ENCODE measurements at places on chromosomes 13 and 19.

DNA sequence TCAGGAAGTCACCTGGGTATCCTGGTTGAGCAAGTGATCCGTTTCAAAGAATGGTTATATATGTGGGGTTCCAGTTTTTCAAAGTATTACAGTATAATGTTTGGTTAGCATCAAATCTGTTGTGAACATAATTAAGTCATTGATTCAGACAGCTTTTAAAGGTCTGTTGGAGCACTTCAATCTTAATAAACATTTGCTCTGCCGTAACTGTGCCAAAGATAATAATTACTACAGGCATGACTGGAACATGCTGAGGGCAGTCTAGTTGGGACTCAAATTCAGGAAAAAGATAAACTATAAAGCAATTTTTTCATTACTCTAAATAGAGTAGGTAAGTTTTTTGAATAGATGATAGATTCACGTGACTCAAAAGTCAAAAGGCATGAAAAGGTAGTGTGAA lies 23.3 kb downstream of the HNRNPM start:
- DNase-seq = no peak

DNA sequence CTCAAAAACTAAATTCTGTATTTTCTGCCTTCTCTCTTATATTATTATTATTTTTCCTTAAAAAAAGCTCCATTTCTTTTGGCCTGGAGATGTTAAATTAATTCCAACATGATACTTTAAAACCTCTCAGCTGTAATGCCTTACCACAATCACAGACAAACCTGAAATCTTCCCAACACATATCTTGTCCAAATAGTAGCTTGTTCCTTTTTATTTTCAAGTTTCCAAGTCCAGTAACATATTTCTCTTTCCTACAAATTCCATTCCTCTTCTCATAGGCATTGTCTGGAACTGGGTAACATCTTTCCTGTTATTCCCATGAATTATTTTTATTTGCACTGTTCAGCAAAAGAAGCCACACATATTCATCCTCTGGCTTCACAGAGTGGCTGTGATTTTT lies 137.0 kb downstream of the SLITRK6 start:
- DNase-seq = no peak

- no peak for DNase-seq
These were observed 12.8 kb downstream of the ZNF791 start for GRCh38 chr19:12623361-12624031.

DNA sequence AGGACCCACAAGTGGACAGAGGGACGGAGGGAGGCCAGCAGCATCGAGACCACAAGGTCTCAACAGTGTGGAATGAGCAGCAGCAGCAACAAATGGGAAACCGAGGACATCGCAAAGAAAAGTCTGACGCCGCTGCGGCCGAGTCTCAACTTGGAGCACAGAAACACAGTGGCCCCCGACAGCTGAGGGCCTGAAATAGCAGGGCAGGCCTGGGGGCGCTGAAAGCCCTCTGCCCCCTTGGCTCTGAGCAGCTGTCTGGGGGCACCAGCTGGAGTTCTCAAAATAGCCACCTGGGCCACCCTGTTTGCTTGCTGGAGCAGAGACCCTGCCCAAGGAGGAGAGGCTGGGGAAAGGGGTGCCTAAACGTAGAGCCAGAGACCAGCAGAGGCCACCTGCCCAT lies 5.9 kb upstream of the ISYNA1 start:
- DNase-seq = no peak

- DNase-seq = no peak
These were observed 5.1 kb downstream of the NOTCH3 start for GRCh38 chr19:15195371-15196334.

DNA sequence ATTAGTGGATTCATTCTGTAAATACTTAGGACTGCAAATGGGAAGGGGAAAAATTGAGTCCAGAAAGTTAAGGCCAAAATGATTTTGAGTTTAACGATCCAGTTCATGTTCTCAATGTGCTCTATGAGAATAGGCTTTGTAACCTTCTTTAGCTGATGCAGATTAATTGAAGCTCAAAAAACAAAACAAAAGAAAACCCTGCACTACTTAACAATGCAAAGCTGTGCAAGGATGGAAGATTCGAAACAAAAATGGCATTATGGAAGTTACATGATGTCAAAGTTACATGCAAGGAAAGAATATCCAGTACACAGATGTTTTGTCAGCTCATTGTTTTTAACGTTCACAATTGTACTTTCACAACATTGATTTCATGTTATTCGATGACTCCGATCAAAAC lies 79.2 kb upstream of the RAP2A start:
- DNase-seq = no peak

GRCh38 chr19:47848823-47849473 lies 10.1 kb upstream of the TPRX2 start:
- no peak for DNase-seq

DNA sequence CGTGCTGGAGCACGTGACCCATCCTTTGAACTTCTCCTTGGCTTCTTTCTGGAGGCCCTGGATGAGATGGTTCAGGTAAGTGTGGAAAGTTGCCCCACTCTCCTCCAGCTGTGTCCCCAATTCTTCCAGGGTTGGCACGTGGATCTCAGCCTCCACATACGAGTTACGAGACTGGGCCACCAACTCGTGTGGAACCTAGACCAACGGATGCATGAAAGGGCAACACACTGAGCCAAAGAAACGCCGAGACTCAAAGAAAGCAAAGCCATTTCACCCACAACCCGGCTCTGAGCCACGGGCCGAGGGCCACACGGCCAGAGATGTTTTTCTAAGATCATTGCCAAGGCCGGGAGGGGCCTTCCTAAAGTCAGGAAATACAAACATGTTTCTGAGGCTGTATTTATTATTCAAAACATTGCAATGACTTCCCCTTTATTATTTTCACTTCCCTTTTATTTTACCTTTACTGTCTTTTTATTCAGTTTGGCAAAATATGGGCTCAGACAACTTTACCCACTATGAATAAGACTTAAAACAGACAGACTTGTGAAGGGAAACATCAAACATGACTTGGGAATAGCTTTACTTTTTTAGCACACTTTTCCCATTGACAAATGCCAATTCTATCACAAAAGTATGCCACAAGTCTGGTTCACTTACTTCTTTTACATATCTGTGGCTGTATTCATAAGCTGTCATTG lies 94.6 kb downstream of the KL start:
- DNase-seq = no peak

- no peak for DNase-seq
These were observed 2.0 kb upstream of the USF2 start for GRCh38 chr19:35266520-35267352.

DNA sequence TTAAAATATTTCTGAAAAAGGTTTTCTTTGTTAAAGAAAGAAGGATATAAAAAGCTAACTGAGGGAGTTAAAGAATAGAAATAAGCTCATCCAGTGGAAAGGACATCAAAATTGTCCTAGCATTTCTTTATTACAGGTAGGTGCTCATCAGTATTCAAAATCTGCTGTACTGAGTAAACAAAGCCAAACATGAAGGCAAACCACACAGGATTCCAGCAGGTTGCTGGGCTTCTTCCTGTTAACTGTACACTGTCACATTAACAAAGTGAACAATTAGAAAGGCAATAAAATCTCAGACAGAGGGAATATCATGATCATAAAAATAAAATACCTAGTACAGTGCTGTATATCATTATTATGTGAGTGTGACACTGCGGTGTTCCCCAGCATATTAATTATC lies 1541.0 kb downstream of the SLITRK5 start:
- no peak for DNase-seq

DNA sequence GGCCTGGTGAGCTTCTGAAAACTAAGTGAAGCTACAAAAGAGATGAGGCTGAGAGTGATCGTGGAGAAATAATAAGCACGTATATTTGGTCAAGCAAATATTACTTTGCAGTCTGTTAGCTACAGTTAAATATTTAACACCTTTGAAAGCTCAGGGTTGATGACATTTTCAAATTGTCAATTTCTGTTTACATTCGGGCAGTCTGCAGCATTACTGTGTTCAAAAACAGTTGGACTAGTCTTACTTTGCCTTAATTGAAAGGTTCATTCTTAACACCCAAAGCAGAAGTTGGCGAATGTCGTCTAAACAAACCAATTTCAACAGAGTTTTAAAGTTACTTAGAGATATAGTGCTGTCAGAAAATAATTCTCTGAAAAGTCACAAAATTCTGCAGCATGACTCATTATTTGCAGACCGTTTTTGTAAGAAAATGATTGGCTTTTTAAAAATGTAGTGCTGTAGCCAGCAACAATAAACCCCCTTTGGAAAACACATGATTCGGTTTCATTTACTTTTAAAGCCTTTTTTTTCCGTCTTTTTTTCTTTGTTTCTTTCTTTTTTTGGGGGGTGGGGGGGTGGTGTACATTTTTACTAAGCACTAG lies 549.0 kb downstream of the GPC6 start:
- no peak for DNase-seq

GRCh38 chr19:29708554-29709439 lies 6.3 kb downstream of the C19orf12 start:
- no peak for DNase-seq

DNA sequence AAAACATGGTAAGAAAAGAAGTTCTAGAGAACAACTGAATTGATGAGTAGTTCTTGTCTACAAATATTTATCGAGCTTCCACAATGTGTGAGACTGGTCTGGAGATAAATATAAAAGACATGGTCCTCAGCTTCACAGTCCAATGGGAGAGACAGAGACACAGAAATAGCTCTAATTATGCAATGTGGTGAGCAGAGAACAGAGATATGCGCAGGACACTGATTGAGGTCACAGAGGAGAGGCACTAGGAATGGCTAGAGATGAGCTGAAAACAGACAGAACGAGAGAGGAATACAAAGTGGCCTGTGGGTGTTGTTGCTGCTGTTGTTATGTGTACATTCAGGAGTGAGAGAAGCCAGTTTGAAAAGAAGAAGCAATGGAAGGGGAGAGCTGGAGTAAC lies 53.2 kb downstream of the GPALPP1 start:
- no peak for DNase-seq

DNA sequence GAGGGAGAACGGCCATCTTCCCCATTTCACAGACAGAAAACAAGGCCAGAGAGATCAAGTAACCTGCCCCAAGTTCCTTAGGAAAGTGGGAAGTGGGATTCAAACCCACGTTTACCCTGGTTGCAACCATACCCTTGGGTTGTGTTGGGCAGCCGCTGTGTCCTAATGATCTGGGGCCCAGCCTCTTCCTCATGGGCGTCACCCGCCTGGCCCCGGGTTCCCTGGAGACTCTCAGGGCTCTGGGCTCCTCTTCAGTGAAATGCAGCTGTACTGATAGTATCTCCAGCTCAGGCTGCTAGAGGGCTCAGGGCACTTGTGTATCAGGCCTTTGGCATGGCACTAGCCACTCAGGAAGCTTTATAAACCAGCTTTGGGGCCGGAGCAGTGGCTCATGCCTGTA lies 9.8 kb downstream of the TMED1 start:
- no peak for DNase-seq

- DNase-seq = no peak
These were observed 27.6 kb upstream of the SLC35E1 start for GRCh38 chr19:16599655-16600346.

DNA sequence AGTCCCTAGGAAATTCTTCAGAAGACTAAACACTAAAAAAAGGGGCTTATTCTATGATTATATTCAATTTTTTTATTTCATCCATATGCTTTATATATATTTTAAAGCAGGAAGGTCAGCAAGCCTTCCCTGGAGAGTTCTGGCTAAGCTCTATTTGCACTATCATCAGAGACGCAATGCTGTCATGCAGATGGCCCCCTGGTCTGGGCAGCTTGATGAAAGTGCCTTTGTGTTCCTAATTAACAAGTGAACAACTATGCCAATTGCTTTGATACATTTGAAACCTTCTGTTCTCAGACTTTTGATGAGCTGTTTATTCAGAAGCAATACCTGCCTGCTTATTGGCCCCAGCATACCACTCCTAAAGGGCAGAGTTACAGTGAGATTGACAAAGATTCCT lies 1344.6 kb downstream of the OLFM4 start:
- no peak for DNase-seq

DNA sequence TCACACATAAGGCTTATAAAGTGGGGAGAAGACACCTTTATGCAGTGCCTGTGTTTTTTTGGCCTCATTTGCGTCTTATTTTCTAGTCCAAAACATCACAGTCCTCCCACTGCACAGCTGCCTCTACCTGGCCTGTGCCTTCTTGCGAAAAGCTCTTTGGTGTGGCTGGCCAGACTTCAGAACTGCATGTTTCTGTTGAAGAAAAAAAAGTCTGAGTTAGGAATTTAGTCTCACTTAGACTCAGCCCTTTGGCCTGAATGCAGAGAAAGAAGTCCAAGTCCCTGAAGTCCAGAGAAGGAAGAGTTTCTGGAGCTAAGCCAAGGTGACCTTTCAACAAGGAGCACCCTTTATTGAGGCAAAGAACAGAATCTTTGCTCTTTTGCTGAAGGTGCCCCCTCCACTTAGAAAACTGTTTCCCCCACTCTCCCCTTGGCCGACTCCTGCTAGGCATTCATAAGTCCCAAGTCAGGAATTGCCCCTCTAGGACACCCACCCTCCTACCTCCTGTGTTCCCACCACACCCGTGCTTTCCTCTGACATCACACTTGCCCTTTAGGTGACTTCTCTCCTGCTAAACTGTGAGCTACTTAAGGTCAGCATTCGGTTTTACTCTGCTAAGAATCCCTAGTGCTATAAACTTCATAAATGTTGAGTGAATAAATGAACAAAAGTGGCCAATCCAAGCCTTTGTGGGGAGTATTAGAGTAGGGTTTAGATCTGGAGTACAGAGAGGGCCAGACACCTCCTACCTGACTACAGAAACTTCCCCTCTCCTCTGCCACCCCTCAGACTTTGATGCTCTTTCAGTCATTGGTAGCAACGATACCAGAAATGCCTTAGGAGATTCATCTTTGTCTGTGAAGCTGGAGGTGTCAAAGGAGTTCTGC lies 226.8 kb downstream of the LACC1 start:
- DNase-seq = no peak

- DNase-seq = no peak
These were observed 2.5 kb downstream of the LYL1 start for GRCh38 chr19:13100031-13100588.

GRCh38 chr13:30194906-30195305 lies 112.4 kb downstream of the KATNAL1 start:
- DNase-seq = no peak

DNA sequence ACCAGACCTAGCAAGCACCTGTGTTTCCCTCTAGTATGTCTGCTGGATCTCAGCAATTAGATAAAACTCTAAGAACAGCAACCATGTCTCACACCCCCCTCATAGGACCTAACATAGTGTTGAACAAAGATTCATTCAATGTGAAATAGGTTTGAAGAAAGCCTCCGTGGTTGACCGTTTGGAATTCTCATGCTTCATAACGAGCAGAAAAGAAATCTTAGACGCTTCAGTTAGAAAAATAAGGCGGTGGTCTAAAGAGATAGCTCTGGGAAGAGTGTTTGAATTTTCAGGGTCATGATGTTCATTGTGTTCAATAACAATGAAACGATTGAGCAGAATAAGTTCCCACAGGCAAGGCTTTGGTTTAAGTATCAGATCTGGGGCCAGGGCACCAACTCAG lies 332.9 kb downstream of the COG6 start:
- no peak for DNase-seq
